Breast epithelium (tissue), 4 donors: ENCODE measurements at places on chromosomes 13 and 19. TPM values are rescaled to one million over a fixed set of nuclear protein-coding genes. Genes with fewer than 3 reads are reported as not detected.

DNA sequence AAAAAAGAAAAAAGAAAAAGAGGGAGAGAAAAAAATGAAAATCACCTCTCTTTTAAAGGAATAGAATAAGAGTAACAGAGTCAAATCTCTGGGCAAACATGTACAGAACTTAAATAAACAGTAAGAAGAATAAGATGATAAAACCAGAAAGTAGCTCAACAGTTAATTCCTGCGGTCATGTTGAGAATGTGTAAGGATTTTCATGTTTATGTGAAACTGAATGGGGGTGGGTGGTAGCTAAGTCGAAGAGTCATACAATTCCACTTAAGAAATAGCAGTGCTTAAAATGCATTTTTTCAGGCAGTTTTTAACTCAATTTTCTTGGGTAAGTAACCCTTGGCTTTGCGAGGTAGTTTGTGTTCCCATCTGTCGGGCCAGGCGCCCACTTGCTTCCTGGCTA, 60.9 kb downstream of the PEX11G start:
- H3K4me3 ChIP-seq, result no peak overlapping the region
- DNase-seq, result no peak
- H3K27me3 ChIP-seq, result no peaks in the 10 kb centered on the region
- H3K27ac ChIP-seq, result no peak overlapping the region

DNA sequence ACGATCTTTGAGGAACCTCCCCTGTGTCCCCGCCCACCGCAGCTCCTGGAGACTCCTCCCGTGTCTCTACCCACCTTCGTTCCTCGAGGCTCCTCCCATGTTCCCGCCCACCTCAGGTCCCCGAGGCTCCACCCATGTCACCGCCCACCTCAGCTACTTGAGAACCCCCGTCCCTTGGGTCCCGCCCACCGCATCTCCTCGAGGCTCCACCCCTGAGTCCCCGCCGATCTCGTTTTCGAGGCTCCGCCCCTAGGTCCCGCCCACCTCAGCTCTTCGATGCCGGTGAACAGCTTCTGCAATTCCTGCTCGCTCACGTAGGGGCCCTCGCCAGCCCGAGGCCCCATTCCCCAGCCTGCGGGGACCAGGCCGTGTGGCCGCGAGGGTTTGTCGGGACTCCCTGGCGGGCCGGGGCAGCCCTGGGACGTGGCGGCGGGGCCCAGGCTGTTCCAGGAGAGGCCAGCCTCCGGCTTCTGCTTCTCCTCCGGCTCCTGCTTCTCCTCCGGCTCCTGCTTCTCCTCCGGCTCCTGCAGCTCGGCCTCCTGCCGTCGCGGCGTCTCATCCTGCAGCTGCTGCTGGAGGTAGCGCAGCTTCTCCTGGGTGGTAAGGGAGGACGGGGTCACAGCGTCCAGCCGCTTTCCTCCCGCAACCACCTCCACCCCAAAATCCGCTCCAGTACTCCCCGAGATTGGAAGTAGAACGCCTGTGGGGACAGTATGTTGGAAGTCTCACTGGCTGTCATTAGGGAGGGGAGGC, 16.7 kb downstream of the TSKS start:
- no peaks in the 10 kb centered on the region for H3K4me1 ChIP-seq
- no peak for DNase-seq
- H3K36me3 ChIP-seq, result no peaks in the 10 kb centered on the region
- H3K4me3 ChIP-seq, result no peak overlapping the region
- H3K27ac ChIP-seq, result no peak overlapping the region
- H3K27me3 ChIP-seq, result no peaks in the 10 kb centered on the region

GRCh38 chr19:2232286-2233151, 3.6 kb downstream of the PLEKHJ1 start:
- no peak overlapping the region for H3K4me3 ChIP-seq
- no peak for DNase-seq
- H3K4me1 ChIP-seq, result peaks cover 9% of the 10 kb centered on the region
- no peaks in the 10 kb centered on the region for H3K36me3 ChIP-seq

DNA sequence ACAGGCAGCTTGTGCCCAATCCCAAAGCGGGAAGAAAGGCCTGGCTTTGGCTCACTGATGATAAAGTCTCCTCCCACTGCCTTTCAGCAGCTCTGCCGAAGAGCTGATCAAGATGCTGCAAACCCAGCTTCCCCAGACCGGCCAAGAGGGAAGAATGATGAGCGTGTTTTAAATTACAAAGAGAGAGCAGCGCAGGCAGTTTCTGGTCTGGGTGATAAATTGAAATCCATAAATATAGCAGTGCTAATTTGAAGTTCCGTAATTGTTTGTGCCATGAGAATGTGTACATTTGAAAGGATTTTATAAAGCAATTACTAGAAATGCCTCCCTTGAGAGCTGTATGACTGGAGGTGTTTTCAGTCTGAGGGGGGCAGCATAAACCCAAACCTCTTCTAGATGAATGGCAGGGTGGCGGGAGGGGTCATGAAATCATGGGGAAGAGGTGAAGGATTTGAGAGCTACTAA, 171.8 kb downstream of the STK24 start:
- H3K36me3 ChIP-seq, result no peaks in the 10 kb centered on the region
- no peak overlapping the region for H3K4me3 ChIP-seq
- no peak for DNase-seq
- no peaks in the 10 kb centered on the region for H3K4me1 ChIP-seq

- no peaks in the 10 kb centered on the region for H3K36me3 ChIP-seq
- H3K4me3 ChIP-seq, result no peak overlapping the region
- DNase-seq, result no peak
- H3K27ac ChIP-seq, result no peak overlapping the region
Measured at GRCh38 chr13:110485604-110486003, 75.9 kb downstream of the RAB20 start.

DNA sequence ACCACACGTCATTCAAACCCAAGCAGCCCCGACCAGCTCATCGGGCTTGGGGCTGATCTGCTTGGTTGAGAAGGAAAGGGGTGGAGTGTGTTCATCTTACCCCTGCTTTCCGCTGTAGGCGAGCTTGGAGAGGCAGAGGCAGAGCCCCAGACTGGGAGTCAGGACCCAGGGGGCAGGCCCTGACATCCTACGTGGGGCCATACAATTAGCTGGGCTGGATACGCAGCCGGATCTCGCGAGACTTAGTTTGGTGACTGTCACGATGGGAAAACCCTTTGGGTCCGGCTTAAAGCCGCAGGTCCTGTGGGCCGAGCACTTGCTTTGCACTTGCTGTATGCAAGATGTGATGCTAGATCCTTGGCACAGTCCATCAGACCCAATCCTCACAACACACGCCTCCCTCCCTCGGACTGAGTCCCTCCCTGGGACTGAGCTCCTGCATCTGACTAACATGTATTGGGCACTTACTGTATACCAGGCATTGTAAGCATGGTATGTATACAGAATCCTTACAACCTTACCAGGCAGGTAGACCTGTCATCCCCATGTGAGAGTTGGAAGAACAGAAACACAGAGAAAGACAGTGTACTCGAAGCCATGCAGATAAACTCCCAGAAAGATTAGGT, 3.7 kb downstream of the CEACAM16 start:
- no peak overlapping the region for H3K4me3 ChIP-seq
- no peaks in the 10 kb centered on the region for H3K36me3 ChIP-seq
- no peak for DNase-seq
- no peaks in the 10 kb centered on the region for H3K4me1 ChIP-seq
- H3K27me3 ChIP-seq, result no peaks in the 10 kb centered on the region

DNA sequence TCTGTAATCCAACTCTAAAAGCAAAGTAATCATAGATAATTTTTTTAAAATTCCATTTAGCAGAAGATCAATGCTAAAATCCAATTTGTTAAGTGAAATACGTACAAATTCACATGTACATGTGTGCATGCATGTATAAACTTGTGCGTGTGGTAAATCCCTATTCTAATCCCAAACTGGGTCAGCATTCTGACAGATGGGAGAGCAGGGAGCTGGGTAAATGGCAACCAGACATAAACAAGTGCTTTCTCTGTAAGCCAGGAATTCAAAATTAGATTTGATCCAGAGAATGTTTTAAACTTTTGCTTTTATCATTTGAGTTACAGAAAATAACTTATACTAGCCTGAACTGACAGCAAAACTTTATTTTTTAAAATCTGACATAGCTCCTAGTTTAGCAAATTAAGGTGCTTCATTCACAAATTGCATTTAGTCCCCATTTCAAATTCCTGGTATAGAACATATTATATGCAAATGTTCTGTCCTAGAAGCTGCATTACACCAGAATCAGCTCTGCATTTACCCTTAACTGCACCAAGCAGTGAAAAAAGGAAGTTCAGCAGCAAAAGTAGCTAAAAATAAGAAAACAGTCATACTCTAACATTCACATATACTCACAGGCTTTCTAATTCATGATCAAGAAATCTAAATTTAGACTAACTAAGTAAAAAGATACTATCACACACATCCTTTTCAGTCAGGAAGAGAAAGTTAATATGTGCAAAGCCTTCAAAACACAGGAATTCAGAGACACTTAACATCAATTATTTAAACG, 32.6 kb downstream of the UBL3 start:
- H3K27me3 ChIP-seq, result no peaks in the 10 kb centered on the region
- no peak overlapping the region for H3K27ac ChIP-seq
- DNase-seq, result no peak
- H3K36me3 ChIP-seq, result no peaks in the 10 kb centered on the region
- no peaks in the 10 kb centered on the region for H3K4me1 ChIP-seq

GRCh38 chr19:28532765-28533341, 680.1 kb downstream of the UQCRFS1 start:
- no peaks in the 10 kb centered on the region for H3K27me3 ChIP-seq
- H3K36me3 ChIP-seq, result no peaks in the 10 kb centered on the region
- H3K4me1 ChIP-seq, result no peaks in the 10 kb centered on the region
- DNase-seq, result no peak
- H3K4me3 ChIP-seq, result no peak overlapping the region

Gene ZNF723
- not detected for total RNA-seq

Gene LSM7
- total RNA-seq, result 188 TPM
